Tibial nerve (tissue), 4 donors: ENCODE measurements at places on chromosomes 1 and 21. TPM values are rescaled to one million over a fixed set of nuclear protein-coding genes. Genes with fewer than 3 reads are reported as not detected.

Gene MNDA
- 5.0 TPM for total RNA-seq

Gene FAM131C
- not detected for total RNA-seq

Gene TMEM54
- 41.4 TPM for total RNA-seq

Gene PTGER3
- 17.0 TPM for total RNA-seq

Gene LIN28A
- not detected for total RNA-seq

Gene GBP3
- 25.8 TPM for total RNA-seq

Gene ZNF695
- total RNA-seq: not detected

Gene EPHA10
- under 0.01 TPM for total RNA-seq

Gene HAO2
- not detected for total RNA-seq

Gene CLK2
- total RNA-seq: 70.6 TPM

Gene KRTAP19-3
- not detected for total RNA-seq

Gene CELSR2
- 16.3 TPM for total RNA-seq

Gene CRYAA
- total RNA-seq: not detected

Gene SLAMF9
- not detected for total RNA-seq

Gene OR2L13
- not detected for total RNA-seq

Gene LCE1E
- total RNA-seq: not detected

Gene AKIRIN1
- 38.5 TPM for total RNA-seq

Gene C1orf94
- not detected for total RNA-seq

Gene WDR64
- total RNA-seq: not detected
